ENCODE measurements at places on chromosomes 5 and 9.

DNA sequence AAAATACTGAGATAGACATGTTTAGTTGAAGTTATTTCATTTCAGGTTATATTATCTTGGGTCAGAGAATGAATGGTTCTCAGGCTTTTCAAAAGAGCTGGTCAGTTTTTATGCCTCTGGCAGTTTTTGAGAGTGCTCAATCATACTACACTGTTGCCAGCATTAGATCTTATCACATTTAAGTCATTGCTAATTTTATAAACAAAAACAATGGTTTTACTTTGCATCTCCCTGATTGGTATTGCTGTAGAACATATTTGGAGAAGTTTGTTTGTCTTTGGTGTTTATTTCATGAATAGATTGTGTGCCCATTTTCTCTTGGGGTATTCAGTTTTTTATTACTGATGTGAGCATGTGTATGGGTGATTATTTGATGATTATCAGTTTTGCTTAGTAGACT lies 1.5 kb downstream of the CATSPER3 start:
- no peak for DNase-seq

GRCh38 chr9:68560071-68560844 lies 19.6 kb upstream of the TMEM252 start:
- no peak for DNase-seq

DNA sequence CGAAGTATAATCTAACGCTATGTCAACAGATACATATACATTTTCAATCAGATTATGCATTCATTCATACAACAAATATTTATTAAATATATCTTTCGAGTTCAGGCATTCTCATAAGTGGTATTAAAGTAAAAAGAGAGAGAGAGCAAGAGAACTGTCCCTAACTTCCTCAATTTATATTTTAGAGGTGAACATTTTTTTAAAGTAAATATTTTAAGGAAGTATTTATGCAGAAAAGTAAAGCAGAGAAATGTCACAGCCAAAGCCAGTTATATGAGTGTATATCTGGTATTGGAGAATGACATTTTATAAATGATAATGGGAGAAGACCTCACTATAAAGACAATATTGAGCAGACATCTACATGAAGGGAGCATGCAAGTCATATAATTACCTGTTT lies 667.3 kb upstream of the CDH9 start:
- no peak for DNase-seq

DNA sequence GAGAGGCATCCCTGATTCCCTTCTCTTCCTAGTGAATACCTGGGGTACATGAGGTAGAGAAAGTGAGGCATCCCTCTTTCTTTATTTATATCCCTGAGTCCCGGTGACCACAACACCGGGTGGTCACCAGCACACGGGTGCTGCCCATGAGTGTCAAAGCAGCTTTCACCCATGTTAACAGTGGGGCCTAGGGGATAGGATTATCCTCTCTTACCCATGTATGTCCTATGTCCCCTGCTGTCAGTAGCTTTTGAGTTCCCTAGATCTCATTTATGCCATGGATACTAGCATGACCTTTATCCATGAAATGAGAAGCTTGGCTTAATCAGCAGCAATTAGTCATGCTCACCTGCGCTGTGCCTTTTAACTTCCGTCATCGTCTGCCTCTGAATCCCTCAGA lies 71.4 kb downstream of the RGMB start:
- DNase-seq: no peak

DNA sequence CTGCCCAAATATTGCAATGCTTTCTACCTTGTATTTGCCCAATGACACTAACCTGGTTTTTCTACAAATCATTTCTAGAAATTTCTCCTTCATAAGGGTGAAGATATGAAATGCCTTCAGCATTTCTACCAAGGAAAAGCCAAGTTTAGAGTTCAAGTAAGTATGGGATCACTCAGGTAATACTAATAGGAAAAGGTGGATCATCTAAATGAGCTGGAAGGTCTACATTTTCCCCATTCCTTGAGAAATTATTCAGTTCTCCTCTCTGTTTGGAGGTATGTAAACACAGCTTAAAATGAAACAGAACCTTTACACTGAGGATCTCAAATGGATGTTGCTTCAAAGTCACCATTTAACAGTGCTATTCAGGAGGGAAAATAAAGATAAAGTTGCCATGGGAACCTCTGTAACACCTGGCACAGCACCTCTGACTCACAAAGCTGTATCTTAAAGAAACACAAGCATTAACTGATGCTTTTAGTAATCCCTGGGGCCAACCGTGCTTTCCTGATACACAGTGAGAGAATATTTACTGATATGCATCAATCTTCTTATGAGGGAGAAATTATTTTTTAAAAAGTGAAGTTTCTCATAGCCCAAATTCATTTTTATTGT lies 161.3 kb downstream of the DRD1 start:
- DNase-seq: no peak

DNA sequence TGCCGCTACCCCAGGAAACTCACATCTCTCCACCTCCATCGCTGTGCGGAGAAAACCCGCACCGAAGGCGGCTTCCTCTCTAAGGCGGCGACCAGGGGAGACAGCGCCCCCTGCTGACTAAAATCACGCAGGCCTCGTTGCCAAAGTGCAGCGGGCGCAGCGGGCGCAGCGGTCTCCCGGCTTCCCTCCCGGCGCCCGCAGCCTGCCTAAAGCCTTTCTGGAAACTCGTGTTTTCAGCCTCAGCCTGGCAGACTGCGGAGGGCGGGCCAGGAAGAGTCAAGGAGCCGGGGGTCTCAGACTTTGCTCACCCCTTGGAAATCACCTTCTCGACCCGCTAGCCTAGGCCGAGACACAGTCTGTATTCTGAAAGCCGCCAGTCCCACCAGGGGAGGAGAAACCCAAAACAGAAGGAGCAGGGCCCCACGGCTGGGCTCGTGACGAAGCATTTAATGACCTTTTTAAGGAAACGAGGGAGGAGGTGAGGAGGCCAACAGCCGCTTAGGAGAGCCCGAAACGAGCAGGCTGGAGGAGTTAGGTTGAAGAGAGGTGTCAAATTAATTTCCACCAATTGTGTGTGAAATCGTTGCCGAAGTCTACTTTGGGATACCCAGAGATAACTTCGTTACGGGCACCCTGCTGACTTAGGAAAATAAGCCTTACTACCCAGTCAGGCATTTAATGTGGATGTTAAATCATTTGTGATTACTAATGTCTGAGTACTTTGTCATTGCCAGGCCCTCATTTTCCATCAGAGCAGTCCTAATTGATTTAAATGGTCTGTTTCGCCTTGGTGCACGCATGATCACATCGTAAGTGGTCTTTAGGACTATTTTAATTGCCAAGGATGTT lies 7.3 kb upstream of the FOXB2 start:
- peak; percentile 45 for DNase-seq

DNA sequence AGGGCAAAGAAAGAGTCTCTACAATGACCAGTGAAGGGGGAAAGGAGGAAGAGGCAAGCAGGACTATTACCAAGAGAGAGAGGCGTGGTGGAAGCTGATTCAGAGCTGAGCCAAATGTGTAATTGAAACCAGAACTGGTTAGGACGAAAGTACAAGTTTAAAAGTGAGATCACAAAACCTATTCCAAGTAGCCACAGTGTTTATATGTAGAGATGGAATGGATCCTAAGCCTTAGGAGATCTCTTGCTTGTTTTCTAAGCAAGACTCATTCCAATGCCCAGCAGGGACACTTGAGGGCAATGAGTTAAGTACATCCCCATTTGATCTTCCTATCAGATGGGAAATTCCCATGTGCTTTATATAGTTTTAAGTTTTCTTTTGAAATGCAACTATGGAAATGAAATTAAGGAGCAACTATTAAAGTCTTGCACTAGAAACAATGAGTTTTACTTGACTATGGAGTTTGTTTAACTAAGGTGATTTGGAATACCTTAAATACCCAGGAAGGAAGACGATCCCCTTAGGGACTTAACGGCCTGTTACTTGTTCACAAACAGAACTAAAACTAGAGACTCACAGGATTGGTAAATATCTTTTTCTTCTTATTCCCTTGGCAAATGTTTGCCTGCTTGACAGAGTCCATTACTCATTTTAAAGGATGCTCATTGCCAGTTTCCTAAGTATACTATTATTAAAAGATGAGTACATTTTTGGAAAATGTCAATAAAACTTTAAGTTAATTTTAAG lies 51.1 kb upstream of the SNX2 start:
- DNase-seq: no peak

GRCh38 chr5:54909911-54910870 lies 75.2 kb downstream of the ESM1 start:
- DNase-seq: no peak

DNA sequence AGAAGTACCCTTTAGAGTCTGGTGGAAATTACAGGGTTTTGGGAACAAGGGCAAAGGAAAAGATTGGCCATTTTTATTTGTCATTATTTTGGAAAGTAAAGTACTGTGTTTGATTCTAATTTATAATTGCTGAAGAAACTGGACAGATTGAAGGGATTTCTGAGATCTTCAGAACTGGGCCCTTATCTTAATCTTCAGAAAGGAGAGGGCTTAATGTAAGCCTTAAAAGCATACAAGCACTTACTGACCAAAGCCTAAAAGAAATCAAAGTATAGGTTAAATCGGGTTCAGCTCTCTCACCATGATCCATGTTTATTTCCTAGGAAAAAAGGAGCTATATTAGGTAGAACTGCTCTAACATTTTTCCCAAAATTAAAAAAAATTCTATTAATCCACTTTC lies 35.6 kb downstream of the ERAP1 start:
- no peak for DNase-seq

GRCh38 chr9:123414936-123415930 lies 59.2 kb downstream of the CRB2 start:
- DNase-seq: no peak

GRCh38 chr5:33235304-33235703 lies 205.5 kb upstream of the TARS1 start:
- DNase-seq: no peak

GRCh38 chr9:15135164-15135792 lies 171.7 kb downstream of the TTC39B start:
- peak; percentile 47 for DNase-seq

- DNase-seq: no peak
These were observed 481.4 kb downstream of the CDK5RAP2 start for GRCh38 chr9:120098584-120098983.

GRCh38 chr5:6850106-6850432 lies 136.8 kb downstream of the TENT4A start:
- DNase-seq: no peak

DNA sequence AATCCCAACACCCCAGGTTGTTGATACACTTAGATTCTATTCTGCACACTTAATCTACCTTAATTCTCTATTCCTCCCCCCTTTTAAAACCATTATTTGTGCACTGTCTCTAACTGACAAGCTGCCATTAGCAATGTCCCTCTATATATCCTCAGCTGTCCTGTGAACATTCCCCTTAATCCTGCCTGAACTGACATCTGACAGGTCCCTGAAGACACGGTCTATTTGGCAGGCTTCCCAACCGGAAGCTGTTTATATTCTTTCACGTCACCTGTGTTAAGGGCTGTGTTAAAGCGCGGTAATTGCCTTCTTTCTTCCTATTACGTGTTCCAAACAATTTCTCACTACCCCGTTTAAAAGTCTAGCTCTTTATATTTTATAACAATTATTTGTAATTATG lies 277.3 kb downstream of the CDH9 start:
- no peak for DNase-seq

- DNase-seq: no peak
These were observed 105.6 kb downstream of the NIPBL start for GRCh38 chr5:36982146-36982545.

DNA sequence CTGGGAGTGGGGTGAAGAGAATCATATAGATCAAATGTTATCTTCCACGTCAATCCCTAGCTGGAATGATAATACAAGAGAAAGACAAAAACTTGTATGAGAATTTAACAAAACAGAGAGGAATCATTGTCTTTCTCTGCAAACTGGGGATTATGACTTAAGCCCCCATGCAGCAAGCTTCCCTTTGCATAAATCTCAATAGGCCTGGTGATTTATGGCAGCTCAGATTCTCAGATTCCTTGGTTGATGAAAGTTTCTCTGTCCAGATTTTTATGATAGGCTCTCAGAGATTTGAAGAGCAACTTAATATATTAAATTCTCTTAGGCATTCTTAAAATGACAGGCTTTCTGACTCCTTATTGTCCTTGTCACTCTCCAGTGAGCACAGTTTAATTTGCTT lies 56.0 kb downstream of the RASGRF2 start:
- DNase-seq: no peak

DNA sequence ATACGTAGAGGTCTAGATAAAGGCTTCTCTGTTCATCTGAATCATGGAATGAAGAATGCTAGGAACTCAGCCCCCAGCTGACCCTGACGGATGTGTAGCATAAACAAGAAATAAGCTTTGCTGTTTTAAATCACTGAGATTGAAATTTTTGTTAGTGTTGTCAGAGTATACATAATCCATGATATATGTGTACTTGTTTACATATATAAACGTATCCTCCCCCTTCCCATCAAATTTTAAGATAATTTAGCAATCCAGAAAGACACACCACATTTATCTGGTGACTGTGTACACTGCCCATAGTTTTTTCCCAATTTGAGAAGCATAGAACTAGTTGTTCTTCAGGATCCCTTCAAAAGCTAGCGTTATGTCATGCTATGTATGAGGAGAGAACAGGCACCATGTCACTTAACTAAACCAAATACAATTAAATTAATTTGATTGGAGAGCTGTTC lies 80.8 kb upstream of the OSMR start:
- DNase-seq: no peak
